ENCODE measurements at places on chromosomes 6 and 20. TPM values are rescaled to one million over a fixed set of nuclear protein-coding genes. Genes with fewer than 3 reads are reported as not detected.

The PTK6 gene
- total RNA-seq: 15.7 TPM

The TSBP1 gene
- not detected for total RNA-seq

The FOXA2 gene
- total RNA-seq: 1.4 TPM

The VGLL2 gene
- not detected for total RNA-seq

The FAM83C gene
- total RNA-seq: 2.6 TPM

The SLC17A1 gene
- total RNA-seq: not detected

The GINS1 gene
- 23.2 TPM for total RNA-seq

The IP6K3 gene
- not detected for total RNA-seq

The GFOD1 gene
- total RNA-seq: 10.3 TPM

The SLC22A1 gene
- total RNA-seq: 0.60 TPM

All from foreskin keratinocyte (primary cell).